Activated CD4-positive, alpha-beta T cell treated with anti-CD3 and anti-CD28 coated beads, Interleukin-2, Interleukin-6, amounts not matched to agents 100 ng/mL and 50 ng/mL, durations not matched to agents 16 hours and 8 hours (primary cell): ENCODE measurements at places on chromosomes 2 and 18.

GRCh38 chr2:239402666-239403065 is 1.8 kb upstream of the HDAC4 start:
- no peak for DNase-seq

DNA sequence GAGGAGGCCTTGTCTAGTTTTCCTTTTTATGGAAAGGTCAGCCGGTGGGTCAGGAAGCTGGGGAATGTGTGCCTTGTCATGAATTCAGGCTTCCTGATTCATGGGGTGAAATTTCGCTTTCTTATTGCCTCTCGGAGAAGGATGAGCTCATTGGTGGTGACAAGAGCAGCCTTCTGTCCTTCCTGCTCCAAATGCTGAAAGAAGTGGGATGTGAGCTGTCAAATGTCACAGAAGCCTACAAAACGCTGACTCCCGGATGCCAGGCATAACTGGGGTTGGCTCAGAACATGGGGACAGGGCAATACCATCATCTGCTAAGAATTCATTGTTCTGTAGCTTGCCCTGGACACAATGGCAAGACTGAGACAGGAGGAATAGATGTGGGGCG is 55.8 kb upstream of the FAM136A start:
- no peak for DNase-seq

- no peak for DNase-seq
Measured at GRCh38 chr2:158928965-158929364, 39.5 kb upstream of the TANC1 start.

DNA sequence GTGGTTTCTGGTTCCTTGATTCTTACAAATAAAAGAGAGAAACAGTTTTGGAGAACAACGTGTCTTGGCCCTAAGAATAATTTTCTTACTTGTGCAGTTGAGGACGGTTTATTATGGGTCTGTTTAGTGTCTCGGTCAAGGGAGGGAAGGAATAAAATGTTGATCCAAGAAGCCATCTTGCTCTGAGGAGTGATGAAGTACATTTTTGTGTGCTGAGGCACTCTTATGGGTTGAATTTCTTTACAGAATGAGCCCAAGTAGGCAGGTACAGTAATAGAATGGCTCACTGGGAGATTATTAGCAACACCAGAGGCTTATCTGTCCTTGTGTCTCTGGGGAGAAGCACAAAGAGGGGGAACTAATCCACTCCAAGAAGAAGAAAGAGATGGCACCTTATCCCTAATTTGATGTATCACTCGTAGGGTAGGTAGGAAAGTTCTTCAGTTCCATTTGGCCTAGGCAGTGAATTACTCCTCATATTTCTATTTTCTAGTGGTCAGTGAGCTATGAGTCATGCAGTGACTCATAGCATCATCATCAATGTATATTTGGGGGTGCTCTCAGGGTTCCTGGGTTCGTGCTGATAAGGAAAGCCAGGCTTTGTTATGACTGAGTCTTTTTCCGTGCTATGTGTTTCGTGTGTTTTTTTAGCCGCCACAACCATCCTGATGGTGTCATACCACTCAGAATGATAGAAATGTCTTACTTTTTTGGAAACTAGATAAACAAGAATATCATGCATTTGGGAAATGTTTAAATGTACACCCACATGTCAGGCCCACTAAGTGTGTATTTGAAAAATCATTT is 250.1 kb upstream of the CTAGE1 start:
- DNase-seq = peak; percentile 27

- no peak for DNase-seq
Measured at GRCh38 chr2:96933305-96934181, 52.8 kb downstream of the FAM178B start.

GRCh38 chr2:176089843-176090395 is 2.6 kb upstream of the HOXD13 start:
- DNase-seq = no peak

- DNase-seq = no peak
Measured at GRCh38 chr2:27203741-27204140, 8.1 kb upstream of the ATRAID start.

DNA sequence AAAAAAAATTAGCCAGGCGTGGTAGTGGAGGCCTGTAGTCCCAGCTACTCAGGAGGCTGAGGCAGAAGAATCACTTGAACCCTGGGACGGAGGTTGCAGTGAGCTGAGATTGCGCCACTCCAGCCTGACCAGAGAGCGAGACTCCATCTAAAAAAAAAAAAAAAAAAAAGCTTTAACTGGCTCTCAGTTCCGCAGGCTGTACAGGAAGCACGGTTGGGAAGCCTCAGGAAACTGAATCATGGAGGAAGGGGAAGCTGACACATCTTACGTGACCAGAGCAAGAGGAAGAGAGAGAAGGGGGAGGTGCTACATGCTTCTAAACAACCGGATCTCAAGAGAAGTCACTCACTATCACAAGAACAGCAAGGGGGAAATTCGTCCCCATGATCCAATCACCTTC is 505.6 kb upstream of the SLC8A1 start:
- DNase-seq = no peak

DNA sequence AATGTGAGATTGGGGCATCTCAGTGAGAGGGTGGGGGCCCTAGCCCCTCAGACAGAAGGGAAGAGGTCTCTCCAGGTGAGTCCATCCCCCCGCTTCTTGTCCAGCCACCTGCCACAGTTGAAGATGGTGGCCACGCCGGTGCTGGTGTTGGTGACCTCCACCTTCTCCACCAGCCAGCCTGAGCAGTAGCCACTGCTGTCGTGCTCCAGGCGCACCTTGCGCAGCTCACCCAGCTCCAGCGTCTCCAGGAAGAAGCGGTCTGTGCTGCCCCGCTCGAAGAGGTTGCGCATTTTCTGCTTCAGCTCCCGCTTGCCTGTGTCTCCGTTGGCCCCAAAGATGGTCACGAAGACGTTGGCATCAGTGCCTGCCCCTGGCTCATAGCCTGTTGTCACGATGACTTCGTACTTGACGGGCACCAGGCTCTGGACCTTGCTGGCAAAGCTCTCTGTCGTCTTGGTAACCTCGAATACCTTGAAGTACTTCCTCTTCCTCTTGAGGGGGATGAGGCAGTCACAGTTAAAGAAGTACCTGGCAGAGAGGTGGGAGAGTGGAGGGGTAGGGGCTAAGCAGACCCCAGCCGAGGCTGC is 179.5 kb downstream of the LOXHD1 start:
- no peak for DNase-seq

DNA sequence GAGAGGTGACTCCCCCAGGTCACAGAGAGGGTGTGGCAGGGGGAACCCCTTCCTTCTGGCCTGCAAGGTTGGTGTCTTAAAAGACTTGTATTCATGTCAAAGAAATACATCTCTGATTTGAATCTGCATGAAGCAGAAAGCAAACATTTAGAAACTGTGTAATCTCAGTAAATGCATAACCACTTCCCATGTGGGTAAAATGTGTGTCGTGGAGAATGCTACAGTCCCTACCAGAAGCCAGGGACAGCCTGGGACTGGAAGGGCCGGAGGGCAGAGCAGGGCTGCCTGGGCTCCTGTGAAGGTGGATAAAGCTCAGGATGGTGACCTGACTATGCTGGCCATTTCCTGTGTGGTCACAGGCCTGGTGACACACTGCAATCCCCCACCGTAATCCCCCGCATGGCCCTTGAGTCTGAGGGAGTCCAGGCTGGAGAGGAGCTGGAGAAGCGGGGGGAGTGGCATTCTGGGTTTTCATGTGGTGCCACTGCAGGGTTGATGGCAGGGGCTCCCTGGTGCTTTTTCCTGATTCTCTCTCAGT is 102.2 kb downstream of the LRRC30 start:
- DNase-seq = no peak

DNA sequence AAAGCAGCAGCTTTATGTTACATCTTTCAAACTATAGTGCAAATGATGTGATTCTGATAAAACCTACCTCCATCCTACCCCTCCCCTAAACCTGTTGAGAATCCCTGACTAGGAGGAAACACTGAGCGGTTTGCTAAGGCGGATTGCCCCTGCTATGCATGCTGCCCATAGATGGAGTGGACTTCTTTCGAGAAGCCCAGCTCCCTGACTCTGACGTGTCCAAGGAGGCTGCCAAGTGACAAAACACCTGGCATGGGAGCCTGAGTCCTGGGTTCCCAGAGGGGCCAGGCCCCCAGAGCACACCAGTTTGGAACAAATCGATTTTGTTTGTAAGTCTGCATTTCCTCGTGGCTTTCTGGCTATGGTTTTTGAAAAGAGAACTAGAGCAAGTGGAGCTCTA is 1.4 kb upstream of the UXS1 start:
- DNase-seq = no peak

DNA sequence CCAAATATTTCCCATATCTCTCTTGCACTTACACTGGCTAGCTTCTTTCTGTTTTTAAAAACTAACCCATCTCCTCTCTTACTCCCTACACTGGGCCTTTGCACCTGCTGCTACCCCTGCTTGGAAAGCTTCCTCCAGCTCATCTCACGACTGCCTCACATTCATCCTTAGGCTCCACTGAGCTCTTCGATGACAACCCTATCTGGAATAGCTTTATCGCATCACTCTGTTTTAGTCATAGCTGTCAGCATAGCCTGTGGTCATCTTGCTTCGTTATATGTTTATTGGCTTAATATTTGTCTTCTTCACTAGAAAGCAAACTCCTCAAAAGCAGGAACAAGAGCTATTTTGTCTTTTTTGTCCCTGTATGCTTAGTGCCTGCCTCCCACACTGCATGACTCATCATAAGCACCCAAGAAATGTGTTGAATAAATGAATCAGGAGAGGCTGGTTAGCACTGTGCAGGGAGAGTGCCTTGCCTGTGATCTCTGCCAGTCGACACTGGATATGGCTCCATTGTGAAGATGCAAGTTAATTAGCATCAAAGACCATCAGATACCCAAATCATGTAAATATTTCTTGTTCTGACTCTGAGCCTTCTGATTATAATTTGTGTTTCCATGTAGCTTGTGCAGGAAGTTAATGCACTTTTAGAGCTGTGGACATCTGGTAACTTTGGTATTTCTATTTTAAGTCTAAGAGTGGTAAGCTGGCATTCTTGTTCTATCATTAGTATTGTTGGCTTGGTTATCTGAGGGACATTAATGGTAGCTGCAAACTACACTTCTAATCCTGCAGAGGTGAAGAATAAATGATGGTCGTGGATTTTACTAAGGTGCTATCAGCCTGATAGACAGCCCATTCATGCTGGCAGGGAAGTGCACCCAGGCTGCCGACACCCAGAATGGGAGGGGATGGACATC is 10.3 kb upstream of the DYTN start:
- DNase-seq = no peak

DNA sequence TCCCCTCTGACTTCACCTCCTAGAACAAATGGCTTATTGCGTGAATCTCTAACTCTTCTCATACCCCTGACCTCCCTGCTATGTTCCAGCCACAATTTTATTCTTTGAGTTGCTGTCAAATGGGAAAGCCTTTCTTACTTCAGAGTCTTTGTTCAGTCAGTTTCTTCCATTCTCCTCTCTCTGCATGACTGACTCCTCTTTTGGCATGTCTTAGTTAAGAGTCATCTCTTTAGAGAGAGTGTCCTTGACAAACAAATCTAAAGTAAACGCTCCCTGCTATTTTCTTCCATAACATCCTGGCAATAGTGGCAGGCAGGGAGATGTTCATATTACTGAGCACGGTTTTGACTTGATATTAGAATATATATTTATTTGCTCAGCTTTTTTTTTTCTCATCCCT is 170.7 kb upstream of the ERBB4 start:
- no peak for DNase-seq

DNA sequence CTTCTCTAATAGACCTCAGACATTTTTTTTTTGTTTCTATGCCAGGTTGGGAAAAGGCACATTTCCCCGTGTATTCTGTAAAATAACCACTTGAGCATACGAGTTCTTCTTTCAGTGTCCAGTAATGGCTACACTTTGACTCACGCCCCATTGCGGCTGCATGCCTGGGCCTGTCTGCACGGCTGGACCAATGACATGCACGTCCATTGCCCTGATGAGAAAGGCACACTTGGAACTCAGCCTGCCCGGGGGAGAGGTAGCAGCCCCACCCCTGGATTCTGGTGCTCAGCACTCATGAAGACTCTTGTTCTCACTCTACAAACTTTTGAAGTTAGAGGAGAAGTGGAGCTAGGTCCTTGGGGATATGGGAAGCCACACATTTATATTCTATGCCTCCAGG is 5.8 kb downstream of the PCARE start:
- DNase-seq = no peak

GRCh38 chr2:176157499-176158185 is 535 bp downstream of the HOXD3 start:
- DNase-seq = no peak

- DNase-seq = no peak
Measured at GRCh38 chr2:191050640-191050987, 36.6 kb upstream of the STAT1 start.

DNA sequence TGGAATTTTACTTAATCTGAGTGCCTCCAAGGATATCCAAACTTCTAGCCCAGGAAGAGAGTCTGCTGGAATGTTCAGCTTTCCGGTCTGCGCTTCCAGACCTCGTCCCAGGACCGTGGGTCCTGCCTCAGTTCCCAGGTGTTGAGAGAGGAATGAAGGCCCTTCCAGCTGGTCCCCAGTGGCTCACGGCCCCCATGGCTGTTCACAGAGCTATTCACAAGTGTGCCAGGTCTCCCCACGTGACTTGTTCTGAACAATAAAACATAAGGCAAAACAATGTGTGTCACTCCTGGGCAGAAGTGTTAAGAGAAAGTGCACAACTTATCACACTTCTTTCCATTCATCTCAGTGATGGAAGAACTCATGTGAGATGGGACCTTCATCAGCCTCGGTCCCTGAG is 20.1 kb upstream of the TEX51 start:
- no peak for DNase-seq

- DNase-seq = no peak
Measured at GRCh38 chr2:44686561-44686960, 254.9 kb upstream of the SIX3 start.

DNA sequence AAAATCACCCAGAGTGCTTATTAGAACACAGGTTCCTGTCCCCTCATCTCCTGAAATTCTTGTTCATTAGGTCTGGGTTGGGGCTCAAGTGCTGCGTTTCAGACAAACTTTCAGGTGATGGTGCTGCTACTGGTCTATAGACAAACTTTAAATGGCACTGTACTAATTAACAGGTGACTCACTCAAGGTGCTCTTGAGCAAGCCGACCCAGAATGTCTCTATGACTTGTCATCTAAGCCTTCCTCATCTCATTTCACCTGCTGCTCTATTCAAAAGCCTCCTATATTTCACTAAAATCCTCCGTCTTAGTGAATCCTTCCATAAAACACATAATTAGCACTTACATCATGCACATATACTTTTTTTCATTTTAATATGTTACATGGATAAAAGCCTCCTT is 29.9 kb upstream of the STK39 start:
- DNase-seq = no peak

- no peak for DNase-seq
Measured at GRCh38 chr18:5726011-5726410, 169.3 kb downstream of the TMEM200C start.
